Activated CD8-positive, alpha-beta memory T cell treated with anti-CD3 and anti-CD28 coated beads, Interleukin-2, amount 50 U/mL, for 48 hours (primary cell): ENCODE measurements at places on chromosomes 6 and 20.
A peak's percentile ranks its signal among the peaks of the same experiment; 100 is the strongest.

GRCh38 chr6:2738373-2738979 is 12.2 kb downstream of the MYLK4 start:
- no peak for DNase-seq

GRCh38 chr6:68675548-68675947 is 40.5 kb downstream of the ADGRB3 start:
- no peak for DNase-seq

GRCh38 chr20:38270869-38271605 is 10.5 kb upstream of the KIAA1755 start:
- DNase-seq: no peak

DNA sequence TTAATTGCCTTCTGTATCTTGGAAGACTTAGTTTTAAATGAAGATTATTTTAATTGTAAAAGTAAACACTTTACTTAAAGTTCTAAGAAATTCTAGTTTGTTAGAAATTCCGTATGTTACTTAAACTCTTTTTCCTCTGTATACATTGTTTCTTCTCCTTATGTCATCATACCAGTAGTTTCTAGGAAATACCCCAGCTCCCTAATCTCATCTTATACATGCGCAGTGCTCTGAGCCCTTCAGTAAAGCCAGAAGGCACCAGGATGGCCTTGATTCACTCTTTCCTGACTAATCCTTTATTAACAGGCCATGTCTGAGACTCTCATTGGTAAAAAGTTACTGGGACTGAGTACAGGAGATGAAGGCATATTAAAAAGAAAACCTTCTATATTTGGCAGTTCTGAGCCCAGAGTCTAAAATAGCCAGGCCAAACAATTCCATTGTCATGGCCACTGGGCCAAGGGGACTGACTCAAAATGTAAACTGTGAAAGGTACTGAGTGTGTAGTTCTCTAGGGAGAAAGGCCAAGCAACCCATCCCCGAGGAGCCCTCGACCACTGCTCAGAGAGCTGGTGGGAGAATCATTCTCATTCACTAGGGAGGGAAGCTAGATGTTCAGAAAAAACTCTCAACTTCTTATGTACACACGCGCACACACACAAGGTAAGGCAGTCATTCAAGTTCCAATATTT is 25.0 kb downstream of the SLC22A1 start:
- DNase-seq: no peak

- DNase-seq: no peak
Observed at GRCh38 chr6:143054329-143054728, 6.4 kb upstream of the AIG1 start.

GRCh38 chr6:123841067-123841896 is 37.6 kb downstream of the NKAIN2 start:
- no peak for DNase-seq

GRCh38 chr20:53330601-53331140 is 263.0 kb downstream of the ZNF217 start:
- DNase-seq: no peak

GRCh38 chr6:3804964-3805363 is 44.2 kb upstream of the FAM50B start:
- no peak for DNase-seq

- no peak for DNase-seq
Observed at GRCh38 chr6:2103765-2104523, 141.5 kb downstream of the GMDS start.

- no peak for DNase-seq
Observed at GRCh38 chr20:61575151-61575937, 323.3 kb downstream of the CDH4 start.

DNA sequence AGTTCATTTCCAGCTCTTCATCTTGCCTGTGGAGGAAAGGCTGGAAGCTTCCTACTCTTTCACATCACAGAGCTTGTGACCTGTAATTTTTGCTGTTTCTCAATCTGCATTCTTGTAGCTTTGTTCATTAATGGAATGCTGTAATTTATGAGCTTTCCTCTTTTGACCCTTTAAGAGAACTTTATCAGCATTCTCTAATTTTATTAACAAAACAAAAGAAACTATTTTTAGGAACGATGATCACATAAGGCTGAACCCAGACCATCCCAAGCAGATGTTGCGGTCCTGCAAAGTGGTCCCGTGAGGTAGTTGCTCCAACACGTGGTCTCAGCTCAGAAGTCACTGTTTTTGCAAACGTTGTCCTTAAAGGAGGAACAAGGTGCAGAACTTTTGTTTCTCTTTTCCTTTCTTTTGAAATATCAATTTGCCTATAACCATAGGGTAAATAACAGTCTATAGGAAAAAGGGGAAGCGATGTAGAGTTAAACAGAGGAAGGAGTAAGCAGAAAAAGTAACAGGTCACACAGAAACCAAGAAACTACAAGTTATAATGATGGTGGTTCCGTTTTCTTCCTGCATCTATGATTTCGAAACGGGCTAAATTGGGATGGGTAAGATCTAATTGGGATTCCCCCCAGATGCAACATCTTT is 121.3 kb upstream of the PHACTR1 start:
- DNase-seq: no peak

- no peak for DNase-seq
Observed at GRCh38 chr6:938271-938905, 245.4 kb upstream of the EXOC2 start.

GRCh38 chr6:106643061-106643460 is 13.7 kb downstream of the QRSL1 start:
- no peak for DNase-seq

GRCh38 chr6:39910744-39911143 is 23.5 kb downstream of the MOCS1 start:
- no peak for DNase-seq

DNA sequence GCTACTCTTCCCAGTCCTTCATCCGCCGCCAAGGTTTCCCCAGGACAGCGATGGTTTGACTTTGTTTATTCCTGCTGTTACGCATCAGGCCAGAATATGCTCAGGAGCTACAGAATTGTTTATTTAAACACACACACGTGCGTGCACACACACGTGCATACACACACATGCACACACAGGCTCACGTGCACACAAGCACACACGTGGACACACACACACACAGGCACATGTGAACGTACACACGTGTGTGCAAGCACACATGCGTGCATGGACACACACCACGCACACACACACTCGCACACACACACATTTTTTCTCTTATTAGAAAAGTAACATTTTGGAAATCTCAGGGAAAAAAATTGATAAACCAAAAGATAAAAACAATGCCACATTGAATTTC is 64.6 kb upstream of the UST start:
- no peak for DNase-seq

GRCh38 chr6:150426198-150426597 is 57.4 kb downstream of the IYD start:
- no peak for DNase-seq

GRCh38 chr6:8229915-8230756 is 127.8 kb upstream of the EEF1E1 start:
- DNase-seq: no peak

DNA sequence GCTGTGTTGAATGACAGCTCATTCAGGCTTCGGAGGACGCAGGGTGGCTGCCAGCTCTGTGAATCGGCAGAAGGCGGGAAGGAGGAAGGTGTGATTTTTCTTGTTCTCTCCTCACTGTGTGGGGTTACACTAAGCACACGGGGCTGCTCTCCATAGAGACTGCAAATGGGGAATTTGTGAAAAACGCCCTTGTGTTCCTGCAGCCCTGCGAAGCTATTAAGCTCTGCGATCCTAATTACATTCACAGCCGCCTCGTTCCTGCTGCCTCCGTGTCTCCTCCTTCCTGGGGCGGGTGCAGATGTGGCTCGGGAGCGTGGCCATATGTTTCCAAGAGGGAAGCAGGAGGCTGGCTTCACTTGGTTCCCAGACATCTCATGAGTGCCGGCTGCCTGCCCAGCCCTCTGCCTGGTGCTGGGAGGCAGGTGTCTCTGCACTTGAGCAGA is 124.0 kb downstream of the TOX2 start:
- DNase-seq: peak; percentile 40

GRCh38 chr20:58240471-58240870 is 12.0 kb upstream of the ANKRD60 start:
- no peak for DNase-seq

GRCh38 chr6:72560721-72561593 is 60.9 kb upstream of the KCNQ5 start:
- no peak for DNase-seq

DNA sequence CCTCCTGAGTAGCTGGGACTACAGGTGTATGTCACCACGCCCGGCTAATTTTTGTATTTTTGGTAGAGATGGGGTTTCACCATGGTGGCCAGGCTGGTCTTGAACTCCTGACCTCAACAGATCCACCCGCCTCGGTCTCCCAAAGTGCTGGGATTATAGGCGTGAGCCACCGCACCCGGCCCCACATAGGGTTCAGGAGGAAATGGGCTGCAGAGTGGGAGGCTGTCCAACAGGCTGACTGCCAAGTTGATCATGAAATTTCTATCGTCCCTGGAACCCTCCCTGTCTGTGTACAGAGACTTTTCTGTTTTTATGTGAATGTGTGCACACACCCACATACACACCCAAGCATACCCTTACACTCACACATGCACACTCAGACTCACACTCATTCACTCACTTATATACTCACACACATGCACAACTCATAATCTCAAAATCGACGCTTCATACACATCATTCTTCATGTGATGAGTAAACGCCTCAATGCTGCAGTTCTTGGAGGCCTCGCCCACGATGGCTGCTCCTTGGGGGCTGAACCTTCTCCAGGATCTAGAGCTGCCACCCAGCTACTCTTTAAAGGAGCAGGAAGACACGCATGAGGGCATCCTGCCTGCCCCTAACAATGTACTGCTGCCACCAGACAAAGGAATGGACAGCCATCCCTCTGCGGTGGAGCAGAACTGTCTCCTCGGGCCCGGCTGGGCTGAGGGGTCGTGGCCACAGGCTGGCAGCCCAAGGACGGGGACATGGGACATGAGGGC is 35.6 kb downstream of the SUN5 start:
- peak; percentile 75 for DNase-seq

GRCh38 chr20:12410783-12411182 is 493.1 kb downstream of the BTBD3 start:
- no peak for DNase-seq

- DNase-seq: no peak
Observed at GRCh38 chr20:46261456-46262253, 46.6 kb downstream of the CDH22 start.

DNA sequence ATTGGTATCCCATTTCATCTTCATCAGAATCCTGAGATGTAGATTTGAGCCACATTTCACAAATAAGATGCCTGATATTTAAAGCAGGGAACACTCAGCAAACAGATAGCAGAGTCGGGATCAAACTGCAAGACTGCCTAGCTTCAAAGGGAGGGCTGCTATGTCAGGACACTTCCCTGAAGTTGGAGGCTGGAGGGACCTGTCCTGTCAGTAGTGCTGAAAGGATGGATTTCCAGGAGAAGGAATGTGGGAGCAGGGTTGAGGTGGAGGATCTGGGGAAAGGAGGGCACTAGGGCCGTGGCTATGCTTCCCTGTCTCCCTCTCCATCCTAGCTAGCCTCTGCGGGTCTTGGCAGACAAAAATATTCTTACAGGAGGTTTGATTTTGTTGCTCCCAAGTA is 32.2 kb downstream of the COX4I2 start:
- DNase-seq: no peak

- no peak for DNase-seq
Observed at GRCh38 chr20:33578510-33578909, 83.6 kb upstream of the C20orf144 start.

- no peak for DNase-seq
Observed at GRCh38 chr6:32697031-32697430, 30.6 kb upstream of the HLA-DQB1 start.

DNA sequence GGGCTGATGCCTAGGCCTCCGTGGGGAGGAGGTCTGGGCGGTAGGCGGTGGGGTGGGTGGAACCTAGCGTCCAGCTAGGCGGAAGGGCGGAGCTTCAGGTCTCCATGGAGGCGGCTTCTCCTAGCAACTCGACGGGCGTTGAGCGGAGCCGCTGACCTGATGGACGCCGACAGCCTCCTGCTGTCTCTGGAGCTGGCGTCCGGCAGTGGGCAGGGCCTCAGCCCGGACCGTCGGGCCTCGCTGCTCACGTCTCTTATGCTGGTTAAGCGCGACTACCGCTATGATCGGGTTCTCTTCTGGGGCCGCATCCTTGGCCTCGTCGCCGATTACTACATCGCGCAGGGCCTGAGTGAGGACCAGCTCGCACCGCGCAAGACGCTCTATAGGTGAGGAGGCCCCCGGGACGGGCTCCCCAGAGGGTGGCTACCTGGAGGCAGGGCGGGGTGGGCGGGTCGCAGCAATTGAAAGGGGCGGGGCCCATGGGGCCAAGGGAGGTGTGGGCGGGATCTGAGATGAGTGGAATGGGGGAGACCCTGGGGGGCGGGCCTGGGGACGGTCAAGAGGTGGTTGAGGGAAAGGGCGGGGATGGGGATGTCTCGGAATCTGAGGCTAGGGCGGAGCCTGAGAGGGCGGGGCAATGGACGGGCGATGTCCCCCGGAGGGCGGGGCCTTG is at the start of gene RSPH9:
Gene RSPH9 (plus strand): TSS at position 97 of the 673 bp plus-strand sequence. CDS start 63 bp downstream, at position 160.
- peak; percentile 81 for DNase-seq

DNA sequence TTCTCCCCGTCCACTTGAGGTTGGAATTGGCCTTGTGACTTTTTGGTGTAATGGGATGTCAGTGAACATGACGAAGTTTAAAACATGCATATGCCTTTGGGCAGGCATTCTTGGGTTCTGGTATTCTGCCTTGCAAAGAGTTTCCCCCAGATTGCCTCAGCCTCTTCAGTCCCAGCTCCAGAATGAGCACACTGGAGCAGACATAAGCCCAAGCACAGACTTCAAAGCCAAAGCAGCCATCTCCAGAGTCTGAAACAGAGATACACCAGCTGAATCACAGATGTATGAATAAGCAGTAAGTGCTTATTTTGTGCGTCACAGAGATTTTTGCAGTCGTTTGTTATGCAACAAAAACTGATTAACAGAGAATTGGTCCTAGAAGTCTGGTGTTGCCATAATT is 546.0 kb downstream of the FRK start:
- DNase-seq: no peak

GRCh38 chr6:154933181-154933827 is 61.8 kb upstream of the TIAM2 start:
- DNase-seq: no peak

GRCh38 chr6:34901930-34902329 is 12.9 kb downstream of the ANKS1A start:
- no peak for DNase-seq

DNA sequence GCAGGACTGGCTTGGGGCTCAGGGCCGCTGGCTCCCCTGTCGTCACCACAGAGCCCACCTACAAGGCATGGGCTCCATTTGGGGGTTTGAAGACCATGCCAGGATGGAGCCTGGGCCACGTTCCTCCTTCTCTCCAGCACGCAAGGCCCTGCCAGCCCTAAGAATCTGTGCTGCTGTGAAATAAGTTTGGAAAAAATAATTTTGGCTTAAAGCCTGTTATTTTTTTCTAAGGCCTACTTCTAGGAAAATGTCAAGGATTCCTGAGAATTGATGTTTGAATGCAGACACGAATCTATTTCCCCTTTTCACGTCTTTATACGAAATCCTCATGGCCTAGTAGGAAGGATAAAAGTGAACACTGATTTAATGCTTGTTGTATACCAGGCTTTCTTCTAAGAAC is 107.5 kb downstream of the LRFN2 start:
- DNase-seq: no peak

GRCh38 chr20:23691675-23692074 is 2.8 kb upstream of the CST4 start:
- DNase-seq: no peak

- no peak for DNase-seq
Observed at GRCh38 chr20:64052987-64053840, 3.8 kb upstream of the SOX18 start.

- no peak for DNase-seq
Observed at GRCh38 chr6:21189759-21190158, 403.8 kb upstream of the SOX4 start.

- DNase-seq: no peak
Observed at GRCh38 chr6:14088600-14089192, 28.9 kb upstream of the CD83 start.
